ENCODE measurements at places on chromosomes 1 and 21. TPM values are rescaled to one million over a fixed set of nuclear protein-coding genes. Genes with fewer than 3 reads are reported as not detected.

DNA sequence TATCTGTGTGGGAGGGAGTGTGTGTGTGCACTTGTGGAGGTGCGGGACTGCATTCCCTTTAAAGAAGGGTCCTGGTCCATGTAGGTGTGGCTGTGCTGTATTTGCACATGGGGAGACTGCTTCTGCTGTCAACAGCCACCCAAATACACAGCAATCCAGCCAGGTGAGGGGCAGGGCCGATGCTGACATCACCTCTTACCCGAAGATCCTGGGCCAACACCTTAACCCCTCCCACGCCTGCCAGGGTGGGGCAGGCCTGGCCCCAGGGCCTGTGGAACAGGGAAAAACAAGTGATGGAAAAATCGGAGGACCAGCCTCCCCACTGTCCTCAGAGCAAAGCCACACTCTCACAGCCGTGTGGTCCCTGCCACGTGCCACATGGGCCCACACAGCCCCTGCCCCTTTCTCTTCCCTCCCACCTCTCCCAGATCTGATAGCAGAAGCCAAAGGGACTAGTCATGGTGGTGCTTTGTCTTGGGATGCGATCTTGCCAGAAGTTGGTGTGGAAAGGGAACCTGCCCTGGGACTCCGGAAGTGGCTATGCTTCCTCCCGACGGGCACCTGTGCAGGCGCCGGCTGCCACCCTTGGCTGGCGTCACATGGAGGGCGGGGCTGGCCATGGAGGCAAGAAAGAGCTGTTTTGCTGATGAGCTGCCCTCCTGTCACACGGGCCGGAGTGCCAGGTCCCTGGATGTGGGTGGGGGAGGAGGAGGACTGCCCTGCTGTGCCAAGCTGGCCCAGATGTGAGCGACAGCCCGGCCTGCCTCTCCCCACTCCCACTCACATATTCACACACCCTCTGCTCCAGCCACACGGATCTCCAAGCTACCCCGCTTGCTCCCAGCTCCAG, 7.8 kb upstream of the CASZ1 start:
- peak; percentile 71 for DNase-seq

GRCh38 chr21:42381347-42381984, 14.4 kb downstream of the TMPRSS3 start:
- no peak for DNase-seq

DNA sequence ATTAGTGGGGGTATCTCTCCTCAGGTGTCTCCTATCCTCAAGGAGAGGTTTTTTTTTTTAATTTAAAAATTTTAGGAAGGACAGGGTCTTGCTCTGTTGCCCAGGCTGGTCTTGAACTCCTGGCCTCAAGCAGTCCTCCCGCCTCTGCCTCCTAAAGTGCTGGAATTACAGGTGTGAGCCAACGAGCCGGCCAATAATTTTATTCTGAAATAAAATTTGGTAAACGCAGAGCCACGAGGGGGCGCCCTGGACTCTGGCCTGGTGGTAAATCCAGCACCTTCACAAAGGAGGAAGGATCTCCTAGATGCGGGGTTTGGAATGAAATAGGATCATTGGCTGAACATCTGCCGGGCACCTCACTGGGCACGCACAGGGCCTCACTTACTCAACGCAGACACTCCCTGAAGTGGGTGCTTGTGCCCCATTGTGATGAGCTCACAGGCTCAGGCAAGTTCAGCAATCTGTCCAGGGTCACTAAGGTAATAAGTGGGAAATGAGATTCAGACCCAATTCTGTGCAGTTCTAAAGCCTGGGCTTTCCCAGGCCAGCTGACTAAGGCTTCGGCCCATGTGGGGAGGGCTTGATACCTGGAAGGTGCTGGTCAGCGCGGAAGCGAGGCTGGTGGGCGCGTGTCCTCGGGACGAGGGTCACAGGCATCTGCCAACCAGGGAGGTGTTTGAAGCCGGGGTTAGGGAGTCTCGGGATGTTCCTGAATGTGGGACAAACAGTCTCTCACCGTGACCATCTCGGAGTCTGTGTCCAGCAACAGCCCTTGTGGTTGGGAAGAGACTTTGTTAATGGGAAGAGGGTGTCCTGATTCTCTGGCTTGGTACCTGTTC, 32.7 kb upstream of the ETV3 start:
- no peak for DNase-seq

DNA sequence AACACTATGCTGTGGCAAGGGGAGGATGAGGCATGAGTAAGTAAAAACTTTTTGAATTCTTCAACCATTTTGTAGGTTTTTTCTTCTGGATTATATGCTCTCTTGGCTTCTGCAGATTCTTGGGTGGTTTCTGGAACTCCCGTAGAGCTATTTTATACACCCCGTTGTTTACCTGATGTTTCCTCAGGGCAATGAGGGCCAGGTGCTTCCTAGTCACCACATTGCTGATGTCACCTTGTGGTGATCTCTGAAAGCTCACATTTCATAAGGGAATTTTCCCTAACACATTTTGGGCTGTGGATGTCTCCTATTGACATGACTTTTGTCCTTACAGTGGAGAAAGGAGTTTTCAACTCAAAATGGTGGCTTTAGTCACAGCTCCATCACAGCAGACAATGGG, 356.6 kb downstream of the PLA2G4A start:
- DNase-seq, result no peak

DNA sequence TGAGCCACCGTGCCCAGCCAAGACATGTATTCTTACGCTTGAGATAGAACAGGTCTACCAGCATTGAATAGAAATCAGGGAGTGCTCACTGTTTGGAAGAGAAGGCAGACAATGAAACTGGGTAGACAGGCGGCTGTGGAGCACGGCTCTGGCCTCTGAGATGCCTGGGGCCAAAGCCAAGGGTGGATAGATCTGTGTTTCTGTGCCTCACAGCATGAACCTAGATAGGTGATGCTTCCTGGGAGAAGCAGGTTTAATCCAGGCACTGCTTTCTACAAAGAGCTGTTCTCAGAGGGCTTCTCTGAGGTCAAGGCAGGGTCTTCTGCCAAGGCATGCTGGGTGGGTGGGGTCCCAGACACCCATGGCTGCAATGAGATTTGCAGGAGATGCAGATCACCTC, 24.6 kb upstream of the PRSS38 start:
- no peak for DNase-seq

The MYOG gene
- total RNA-seq, result not detected

The PADI1 gene
- 0.42 TPM for total RNA-seq

DNA sequence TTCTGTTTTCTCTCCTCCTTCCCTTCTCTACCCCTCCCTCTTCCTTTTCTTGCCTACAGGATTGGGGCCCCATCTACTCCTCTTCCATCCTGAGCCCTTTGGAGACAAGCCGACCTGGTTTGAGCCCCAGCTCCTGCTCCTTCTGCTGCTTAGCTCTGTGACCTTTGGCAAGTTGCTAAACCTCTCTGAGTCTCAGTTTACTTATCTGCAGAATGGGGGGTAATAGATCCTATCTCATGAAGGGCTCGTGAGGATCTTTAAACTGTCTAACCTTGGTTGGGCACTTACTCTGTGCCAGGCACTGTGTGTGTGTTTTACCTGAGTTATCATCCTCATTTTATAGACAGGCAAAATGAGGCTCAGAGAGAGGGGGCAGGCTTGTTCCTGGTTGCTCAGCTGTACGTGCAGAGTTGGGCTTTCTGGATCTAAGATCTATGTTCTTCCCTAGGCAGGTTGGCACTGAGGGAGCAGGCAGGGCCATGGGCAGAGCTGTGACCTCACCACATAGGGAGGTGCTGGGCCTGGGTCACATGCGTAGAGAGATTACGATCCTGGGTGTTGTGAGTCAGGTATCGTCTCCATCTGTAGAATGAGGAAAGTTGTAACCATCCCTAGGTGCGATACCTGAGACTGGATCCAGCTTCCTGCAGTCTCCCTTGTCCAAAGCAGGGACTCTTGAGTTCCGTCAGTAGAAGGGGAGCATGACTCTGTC, 58.5 kb downstream of the FOXO6 start:
- DNase-seq, result peak; percentile 54

DNA sequence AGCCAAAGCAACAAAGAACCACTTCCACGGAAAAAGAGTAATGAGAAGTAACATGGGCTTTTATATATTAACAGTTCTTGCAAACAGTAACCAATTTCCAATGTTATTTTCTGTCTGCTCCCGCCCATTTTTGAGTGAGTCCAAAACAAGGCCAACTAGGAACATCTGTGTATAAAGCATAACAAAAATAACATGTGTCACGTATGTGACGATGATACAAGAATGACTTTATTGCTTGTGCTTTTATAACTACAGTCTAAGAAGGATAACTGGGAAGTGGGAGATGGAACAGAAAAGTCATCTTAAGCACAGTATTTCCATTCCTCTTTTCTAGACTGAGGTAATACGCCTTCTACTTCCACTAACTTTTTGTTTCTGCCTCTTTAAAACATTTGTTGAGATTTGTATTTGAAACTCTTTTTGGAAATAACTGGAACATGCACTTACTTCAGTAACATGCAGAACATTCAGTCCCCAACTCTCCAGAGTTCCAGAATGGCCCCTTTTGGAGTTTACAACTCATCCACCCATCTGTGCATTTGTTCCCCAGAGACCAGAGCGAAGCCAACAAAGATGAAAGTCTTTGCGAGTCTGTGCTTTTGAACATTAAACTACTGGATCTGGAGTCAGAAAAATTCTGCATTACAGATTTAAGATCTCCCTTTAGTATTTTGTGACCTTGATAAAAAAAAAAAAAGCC, 143.0 kb upstream of the ZRANB2 start:
- no peak for DNase-seq

The KLHDC7A gene
- total RNA-seq, result not detected

DNA sequence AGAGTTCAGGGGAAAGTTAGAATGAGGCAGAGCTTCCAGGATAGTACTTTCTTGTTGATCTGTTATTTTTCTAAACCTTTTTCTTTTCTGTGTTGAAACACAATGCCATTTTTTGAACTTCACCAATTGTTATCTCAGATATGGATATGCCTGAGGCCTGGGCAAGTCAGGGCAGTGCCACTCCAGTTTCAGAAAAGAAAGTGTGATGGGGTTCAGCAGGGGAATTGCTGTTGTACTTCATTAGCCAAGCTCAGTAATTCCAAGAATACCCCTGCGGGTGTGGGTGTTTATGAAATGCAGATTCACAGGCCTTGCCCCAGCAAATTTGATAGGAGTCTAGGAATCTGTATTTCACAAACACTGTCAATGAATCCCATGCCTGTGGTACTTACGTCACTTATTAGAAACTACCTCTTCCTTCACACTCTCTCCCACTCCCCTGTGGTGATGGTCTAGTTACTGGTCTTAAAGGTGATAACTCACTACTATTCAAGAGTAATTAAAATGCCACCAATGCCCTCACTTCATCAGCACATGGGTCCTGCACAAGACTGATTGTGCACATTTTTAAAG, 142.3 kb downstream of the PBX1 start:
- DNase-seq, result peak; percentile 43

The LYPD8 gene
- total RNA-seq, result not detected

- DNase-seq, result no peak
Measured at GRCh38 chr21:15468368-15468767, 261.4 kb upstream of the USP25 start.
